ENCODE measurements at places on chromosomes 13 and 19.

DNA sequence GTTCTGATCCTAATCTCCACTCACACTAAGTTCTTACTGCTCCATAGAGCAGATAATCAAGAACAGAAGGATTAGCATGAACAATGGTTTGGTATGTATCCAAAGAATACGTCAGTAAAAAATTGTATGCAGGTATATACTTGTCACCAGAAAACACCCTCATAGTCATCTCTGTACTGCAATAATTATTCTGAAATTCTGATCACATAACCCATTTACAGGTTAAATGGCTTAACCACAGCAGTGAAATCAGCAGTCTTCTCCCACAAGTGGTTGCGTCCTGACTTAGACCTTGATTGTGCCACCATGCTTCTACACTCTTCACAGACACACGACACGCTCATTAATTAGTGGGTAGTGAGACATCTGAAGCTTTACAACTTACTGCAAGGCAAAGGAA, 50.9 kb downstream of the LNX2 start:
- no peak for DNase-seq

DNA sequence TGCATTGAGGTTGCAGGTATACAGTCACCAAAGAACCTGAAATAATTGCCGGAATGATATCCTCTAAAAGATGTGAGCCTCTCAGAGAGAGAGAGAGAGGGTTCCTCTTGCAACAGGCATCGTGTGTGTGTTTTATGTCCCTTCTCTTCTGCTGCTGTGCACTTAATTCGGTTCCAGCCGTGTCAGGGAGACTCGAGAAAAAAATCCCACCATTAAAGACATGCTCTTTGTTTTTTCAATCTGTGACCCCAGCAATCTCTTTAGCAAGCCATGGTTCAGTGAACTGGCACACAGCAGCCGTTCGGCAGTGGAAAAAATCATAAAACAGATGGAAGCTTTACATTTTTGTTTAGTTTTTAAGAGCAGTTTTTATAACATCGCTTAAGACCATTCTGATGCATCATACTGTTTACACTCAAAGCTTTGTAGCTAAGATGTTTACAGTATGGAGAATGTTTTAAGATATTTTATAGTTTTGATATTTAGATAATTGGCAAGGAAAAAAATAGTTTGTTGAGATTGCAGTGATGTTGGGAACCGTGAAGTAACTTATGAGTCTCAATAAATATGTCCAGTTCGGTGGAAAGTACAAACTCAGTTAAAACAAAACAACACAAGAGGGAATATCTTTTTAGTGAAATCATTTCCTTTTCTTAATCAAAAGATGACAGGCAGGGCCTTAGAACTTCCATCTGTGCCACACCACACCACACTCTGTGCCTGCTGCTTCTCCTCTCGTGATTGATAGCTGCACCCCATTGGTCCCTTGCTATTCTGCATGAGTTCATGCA, 31.2 kb upstream of the ZNF536 start:
- no peak for DNase-seq

- DNase-seq = no peak
These were observed 11.9 kb downstream of the CC2D1A start for GRCh38 chr19:13917888-13918406.

DNA sequence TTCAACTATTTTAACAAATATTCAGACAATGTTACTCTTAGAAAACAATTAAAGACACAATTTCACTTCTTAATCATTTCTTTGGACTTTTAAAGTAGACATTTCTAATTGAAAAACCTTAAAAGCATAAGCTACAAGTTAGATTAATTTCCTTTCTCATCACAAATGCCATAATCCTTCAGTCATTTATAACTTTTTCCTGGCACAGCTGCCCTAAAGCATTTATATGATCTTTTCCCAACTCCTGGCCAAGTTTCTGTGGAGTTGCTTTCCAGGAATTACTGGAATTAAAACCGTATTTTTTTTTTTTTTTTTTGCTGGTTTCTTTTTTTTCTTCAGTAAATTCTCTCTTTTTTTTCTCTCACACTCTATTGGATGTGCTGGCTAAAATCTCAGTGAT, 615.9 kb downstream of the TBC1D4 start:
- DNase-seq = no peak

- no peak for DNase-seq
These were observed 16.9 kb downstream of the PIBF1 start for GRCh38 chr13:72798817-72799216.

- peak; percentile 88 for DNase-seq
These were observed 20.6 kb upstream of the ZNF430 start for GRCh38 chr19:20999731-21000352.

DNA sequence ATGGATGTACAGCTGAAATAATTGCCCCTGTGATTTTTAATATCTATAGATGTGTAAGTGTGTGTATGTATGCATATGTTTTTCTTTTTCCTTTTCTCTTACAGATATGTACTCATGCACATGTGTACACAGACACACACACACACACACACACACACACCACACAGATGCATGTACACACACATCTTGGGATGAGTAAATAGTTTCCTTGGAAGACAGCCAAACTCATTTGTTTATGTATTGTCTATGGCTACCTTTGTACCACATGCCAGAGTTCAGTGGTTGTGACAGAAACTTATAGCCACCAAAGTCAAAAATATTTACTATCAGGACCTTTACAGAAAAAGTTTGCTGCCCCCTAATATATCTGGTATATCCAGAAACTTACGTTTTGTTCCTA, 192.6 kb downstream of the MAB21L1 start:
- no peak for DNase-seq

DNA sequence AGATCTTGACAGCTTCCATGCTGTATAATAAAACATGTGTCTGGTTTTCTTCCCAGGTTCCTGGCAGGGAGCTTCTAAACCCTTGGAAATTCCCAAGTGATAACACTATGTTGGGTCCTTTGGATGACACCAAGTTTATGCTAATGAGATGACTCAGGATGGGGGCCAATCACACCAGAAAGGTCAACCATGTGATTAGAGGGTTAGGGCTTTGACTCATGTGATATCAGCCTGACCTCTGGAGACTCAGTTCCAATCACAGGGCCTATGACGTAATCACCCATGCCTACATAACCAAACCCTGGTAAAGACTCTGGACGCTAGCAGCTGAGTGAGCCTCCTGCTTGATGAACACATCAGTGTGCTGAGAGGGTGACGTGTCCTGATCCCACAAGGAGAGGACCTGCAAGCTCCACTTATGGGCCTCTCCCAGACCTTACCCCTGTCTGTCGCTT, 203.6 kb downstream of the DCLK1 start:
- DNase-seq = no peak

GRCh38 chr13:94829837-94830365, 117.6 kb upstream of the SOX21 start:
- DNase-seq = no peak

GRCh38 chr19:12639901-12640613, 26.5 kb downstream of the MAN2B1 start:
- peak; percentile 91 for DNase-seq

- DNase-seq = no peak
These were observed 6.8 kb downstream of the ELL start for GRCh38 chr19:18514800-18515682.

DNA sequence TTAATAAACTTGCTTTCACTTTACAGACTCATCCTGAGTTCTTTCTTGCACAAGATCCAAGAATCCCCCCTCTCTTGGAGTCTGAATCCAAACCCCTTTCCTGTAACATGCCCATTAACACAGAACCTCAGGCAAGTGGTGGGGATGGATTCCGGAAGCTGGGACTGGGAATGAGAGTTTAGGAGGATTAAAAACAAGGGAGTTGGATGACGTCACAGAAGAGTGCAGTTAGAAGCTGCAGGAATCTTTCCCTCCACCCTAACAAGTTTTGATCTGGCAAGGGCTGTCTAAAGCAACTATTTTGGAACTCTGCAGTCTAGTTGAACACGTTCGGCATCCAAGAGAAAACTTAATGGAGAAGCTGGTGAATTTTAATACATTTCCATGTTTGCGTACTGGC, 48.2 kb upstream of the PEPD start:
- DNase-seq = no peak

DNA sequence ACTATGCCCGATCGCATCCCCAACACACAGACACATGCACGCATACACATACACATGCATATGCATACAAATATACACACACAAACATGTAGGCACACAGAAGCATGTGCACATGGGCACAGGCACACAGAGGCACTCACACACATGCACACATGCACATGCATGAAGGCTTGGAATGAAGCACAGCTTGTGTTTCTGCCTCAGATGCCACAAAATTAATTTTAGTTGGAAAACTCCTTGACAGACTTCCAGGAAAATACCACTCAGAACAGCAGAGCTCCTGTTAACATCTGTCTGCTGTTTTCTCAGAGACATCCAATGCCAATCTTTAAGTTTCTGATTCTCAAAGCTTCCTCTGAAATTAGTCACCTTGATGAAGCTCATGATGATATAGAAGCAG, 532.7 kb downstream of the RFC3 start:
- no peak for DNase-seq

DNA sequence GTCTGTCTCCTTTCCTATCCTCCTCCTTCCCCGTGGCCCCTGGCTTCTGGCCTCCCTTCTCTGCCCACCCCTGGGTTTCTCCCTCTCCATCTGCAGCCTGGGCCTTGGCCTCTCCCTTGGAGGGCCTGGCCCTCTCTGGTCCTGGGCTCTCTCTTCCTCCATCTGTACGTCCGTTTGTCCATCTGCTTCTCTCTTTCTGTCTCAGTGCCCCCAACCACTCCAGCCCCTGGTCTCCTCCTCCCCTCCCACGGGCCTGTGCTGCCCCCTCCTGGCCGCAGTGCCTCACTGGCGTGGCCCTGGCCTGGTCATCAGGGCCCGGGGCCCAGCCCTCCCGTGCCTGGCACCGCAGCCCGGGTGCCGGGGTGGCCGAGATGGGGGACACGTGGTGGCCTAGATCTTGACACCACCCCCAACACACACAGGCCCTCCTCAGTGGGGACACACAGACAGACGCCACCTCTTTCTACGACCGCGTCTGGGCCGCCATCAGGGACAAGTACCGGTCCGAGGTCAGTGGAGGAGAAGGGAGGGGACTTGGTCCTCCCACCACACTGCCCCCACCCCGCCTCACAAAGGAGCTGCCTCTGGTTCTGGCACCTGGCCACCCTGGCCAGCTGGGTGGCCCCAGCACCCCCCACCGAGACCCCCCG, 11.3 kb downstream of the PRKCSH start:
- DNase-seq = peak; percentile 81

DNA sequence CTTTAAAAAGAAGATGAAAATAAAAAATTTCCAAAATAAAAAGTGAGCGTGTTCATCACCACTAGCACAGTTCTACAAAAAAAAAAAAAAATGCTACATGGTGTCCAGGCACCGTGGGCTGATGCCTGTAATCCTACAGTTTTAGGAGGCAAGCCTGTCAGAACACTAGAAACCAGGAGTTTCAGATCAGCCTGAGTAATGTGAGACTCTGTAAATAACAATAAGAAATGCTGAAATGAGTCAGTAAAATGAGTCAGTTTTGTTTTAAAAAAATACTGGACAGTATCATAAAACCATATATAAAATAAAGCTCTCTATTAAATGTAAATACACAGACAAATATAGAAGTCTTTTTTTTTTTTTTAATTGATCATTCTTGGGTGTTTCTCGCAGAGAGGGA, 30.0 kb downstream of the ZNF91 start:
- DNase-seq = no peak

GRCh38 chr13:75813323-75813722, 177.2 kb downstream of the LMO7 start:
- no peak for DNase-seq

- DNase-seq = no peak
These were observed at the start of gene FSTL3 for GRCh38 chr19:676339-677105. TSS of gene FSTL3 (plus strand) at chr19:676392. CDS start at chr19:676424, 32 bp downstream.

- no peak for DNase-seq
These were observed 1395.8 kb downstream of the SLITRK5 start for GRCh38 chr13:89066868-89067466.

DNA sequence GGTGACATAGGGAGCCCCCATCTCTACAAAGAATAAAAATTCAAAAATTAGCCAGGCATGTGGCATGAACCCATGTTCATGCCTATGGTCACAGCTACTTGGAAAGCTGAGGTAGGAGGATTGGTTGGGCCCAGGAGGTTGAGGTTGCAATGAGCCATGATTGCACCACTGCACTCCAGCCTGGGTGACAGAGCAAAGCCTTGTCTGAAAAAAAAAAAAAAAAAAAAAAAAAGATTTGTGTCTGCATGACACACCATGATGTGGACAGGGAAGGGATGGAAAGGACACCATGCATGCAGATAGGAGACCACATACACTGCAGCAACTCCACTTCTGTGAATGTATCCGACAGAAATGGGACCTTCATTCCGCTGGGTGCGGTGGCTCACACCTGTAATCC, 34.0 kb upstream of the HOMER3 start:
- DNase-seq = no peak

DNA sequence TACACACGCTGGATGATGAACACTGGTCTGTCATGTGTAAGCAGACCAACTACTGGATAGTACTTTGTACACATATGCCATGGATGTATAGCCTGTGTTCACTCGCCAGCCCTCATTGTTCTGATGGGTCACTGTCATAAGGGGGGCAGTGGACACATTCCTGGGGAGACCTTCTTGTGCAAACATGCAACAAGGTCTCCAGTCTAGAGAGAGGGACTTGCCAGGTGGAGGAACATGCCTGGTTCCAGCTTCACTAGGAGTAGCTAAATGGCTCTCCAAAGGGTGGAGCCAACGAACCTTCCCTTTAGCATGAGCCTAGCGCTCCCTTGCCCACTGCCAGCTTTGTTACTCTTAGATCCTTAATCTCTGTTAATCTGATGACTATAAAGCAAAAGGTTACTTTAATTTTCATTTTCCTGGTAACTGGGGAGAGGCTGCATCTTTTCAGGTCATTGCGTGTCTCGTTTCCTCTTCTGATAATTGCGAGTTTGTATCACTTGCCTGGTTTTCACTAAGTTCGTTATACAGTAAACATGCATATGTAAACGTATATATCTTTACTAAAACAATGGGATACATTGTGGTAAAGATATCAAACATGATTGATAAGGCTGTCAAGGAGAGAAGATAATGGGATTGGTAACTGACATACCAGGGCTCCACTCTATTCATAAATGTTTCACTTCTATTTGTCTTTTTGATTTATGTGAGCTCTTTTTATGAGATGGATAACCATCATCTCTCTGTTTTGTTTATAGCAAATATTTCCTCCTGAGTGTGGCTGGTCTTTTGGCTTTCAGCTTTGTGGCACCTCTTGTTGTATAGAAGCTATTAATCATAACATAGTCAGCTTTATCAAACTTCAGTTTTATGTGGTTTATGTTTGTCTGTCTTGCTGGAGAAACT, 235.2 kb upstream of the SGCG start:
- DNase-seq = no peak

DNA sequence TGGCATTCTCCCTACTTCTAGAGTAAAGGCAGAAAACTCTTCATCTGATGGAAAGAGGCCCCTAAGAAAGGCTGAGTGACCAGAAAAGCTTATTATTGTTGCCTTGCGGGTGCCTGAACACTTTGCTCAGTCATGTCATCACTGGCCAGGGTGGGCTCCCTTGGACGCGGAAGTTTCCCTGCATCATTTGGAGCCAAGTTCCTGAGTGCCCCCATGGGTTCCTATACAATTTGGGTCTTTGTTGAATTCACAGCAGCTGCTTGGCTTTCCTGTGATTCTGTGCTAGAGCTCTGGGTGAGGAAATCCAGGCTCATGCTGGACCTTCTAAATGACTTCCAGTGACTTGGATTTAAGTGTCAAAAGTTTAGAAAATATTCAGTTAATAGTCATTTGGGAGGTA, 232.9 kb downstream of the LHFPL6 start:
- no peak for DNase-seq

- DNase-seq = no peak
These were observed 1736.6 kb upstream of the MIR17HG start for GRCh38 chr13:89610881-89611280.
